ENCODE measurements at places on chromosomes 5 and 9. TPM values are rescaled to one million over a fixed set of nuclear protein-coding genes. Genes with fewer than 3 reads are reported as not detected.

- peak; percentile 34 for DNase-seq
Observed at GRCh38 chr9:134449180-134449916, 123.1 kb downstream of the RXRA start.

DNA sequence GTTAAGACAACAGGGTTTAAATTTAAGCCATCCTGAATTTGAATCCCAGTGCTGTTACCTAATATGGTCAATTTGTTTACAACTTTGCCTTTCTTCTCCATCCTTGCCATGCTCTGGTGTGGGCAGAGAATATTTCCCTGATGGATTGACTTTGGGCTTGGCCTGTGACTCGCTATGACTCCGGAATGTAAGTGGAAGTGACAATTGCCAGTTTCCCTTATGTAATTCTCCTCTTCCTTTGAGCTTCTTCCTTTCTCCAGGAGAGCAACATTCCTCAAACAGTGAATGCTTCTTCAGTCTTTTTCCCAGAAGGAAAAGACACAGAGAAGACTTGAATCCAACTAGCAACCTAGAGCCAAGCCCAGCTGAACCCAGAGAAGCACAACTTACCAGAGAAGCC is 159.1 kb downstream of the LURAP1L start:
- DNase-seq = no peak

DNA sequence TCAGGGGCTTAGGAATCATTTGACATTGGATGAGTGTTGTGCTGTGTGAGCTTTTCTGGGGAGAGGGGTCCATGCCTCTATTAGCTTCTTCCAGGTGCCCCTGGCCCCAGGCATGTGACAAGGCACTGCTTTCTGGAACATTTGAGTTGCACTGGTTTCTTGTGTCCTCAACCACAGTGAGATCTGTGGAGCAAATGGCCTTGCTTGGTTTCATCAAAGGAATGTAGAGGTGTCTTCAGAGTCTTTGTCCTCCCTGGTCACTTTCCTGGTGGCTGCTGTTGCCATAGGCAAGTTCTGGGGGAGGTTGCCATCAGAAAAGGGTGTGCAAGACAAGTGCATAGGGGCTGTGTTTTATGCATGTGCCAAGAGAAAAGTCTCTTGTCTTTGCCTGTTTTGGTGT is 157.5 kb downstream of the MACROH2A1 start:
- DNase-seq = no peak

- no peak for DNase-seq
Observed at GRCh38 chr5:34697308-34698108, 41.4 kb downstream of the RAI14 start.

DNA sequence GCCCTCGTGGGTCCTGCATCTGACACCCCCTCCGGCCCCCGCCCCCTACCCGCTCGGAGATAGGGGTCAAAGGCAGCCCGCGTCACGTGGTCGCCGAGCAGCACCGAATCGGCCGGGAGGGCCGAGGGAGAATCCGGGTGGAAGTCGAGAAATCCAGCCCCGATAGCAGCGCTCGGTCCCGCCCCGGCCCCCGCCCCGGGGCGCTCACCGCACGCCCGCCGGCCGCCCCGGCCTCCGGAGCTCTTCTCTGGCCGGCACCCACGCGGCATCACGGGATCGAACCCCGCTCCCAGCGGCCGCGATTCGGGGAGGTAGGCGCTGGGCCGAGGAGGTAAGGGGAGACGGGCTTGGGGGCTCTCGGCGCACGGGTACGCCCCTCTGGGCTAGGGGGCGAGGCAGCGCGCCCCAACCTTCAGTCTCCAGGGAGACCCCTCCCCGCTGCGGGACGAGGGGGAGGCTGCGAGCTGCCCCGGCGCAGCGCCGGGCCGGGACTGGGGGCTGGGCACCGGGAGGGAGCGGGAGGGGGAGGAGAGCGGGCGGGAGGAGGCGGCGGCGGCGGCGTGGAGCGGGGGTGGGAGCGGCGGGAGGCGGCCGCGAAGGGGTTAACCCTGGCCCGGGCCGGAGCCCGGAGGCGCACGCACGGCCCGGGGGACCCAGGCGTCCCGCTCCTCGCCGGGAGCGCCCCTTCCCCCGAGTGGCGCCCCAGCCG is 22.1 kb upstream of the NDST1 start:
- DNase-seq = no peak

- DNase-seq = no peak
Observed at GRCh38 chr9:106035806-106036205, 341.5 kb downstream of the TMEM38B start.

- no peak for DNase-seq
Observed at GRCh38 chr9:124858330-124859046, 3.3 kb downstream of the RPL35 start.

DNA sequence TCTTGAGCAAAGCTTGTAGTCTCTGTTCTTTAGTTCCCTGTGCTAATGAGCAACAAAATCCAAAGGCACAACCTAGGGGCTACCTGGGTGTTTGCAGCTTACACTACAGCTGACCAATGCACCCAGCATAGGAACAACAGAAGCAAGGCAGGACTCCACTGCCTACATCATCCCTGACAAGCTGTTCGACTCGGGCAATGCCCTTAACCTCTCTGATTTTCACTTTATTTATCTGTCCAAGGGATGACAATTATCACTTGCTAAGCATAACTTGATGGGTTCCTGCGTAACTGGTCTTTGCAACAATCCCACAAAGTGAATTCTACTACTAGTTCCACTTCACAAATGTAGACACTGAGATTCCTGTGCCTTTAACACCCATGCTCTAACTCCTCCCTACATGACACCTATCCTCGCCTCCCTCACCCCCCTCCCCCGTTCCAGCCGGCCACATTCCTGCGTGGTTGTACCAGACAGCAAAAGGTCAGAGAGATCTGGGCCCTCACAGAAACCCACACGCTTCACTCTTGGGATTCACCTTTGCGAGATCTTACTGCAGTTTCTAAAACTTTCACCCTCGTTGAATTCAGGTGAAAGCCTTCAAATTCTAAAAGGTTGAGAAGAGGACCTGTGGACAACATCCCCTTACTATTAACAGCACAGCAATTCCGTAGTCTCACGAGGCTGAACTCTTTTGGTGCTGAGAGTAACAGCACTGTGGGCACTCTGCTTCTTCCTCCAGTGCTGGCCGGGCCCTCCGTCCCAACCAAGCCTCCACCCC is 995 bp downstream of the IPPK start:
- DNase-seq = no peak

DNA sequence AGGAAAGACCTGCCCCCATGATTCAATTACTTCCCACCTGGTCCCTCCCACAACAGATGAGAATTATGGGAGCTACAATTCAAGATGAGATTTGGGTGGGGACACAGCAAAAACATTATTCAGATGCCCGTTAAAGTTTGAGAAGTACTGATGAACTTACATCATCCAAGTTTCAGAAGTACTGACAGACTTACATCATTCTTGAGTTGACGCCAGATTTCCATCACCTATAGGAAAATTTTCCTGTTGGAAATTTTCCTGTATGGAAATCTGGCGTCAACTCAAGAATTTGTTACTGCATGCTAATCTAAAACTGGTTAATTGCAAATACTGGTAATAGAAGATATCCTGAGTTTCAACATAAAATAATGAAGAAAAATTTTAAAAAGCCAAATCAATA is 975.9 kb downstream of the MAT2B start:
- no peak for DNase-seq

DNA sequence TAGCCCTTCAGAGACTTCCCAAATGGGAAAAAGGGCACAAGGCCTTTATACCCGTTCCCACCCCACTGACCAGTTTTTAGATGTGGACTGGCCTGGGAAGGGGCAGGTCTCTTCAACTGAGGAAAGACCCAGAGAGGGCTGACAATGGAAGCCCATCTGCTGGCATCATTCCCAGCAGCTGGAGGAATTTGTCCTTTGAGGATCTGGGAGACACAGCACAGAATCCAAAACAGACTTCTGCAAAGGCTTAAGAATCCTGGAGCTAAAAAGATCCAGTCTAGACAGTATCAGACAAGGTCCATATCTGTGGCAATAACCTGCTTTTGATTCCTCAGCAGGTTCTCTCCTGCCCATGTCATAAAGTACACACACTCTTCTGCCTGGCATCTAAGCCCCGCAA is 329.2 kb downstream of the TMEM167A start:
- DNase-seq = no peak

DNA sequence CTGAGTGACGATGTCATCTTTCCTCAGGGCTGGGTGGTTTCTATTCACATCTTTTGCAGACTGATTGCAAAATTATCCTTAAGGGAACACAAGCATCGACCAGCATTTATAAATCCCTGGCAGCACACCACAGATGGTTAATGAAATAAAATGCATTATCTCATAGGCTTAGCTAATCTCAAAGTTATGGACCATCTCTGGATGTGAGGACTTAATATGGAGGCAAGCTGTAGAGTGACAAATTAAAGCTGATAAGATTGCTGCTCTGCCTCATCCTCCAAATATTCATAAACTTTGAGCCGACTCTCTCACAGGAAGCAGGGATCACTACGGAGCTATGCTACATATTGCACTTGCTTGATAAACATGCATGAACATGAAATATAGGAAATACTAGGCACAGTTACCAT is 663.2 kb upstream of the RGMB start:
- no peak for DNase-seq

GRCh38 chr9:6051511-6051950 is 36.1 kb upstream of the RANBP6 start:
- peak; percentile 75 for DNase-seq

- no peak for DNase-seq
Observed at GRCh38 chr9:6877671-6878161, 119.9 kb downstream of the KDM4C start.

DNA sequence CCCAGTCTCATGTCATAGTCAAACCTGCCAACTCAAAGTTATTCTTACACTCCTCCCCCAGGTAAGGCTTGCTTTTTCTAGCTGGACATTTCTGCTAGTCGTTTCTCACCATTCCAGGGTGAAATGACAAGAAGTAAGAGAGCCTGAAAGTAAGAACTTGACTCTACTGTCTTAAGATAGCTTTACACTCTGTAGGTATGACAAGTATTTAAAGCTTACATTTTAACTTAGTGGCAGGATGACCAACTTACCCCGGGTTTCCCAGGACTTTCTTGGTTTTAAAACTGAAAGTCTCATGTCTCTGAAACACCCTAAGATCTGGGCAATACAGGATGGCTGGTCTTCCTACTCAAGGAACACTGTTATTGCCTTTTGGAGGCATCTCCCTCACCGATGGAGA is 67.5 kb upstream of the PIK3R1 start:
- no peak for DNase-seq

The RNF183 gene
- total RNA-seq = not detected

The RNF208 gene
- total RNA-seq = 10.7 TPM

The CTNND2 gene
- total RNA-seq = 0.13 TPM

The WDR38 gene
- total RNA-seq = not detected

The RPL35 gene
- 2,695 TPM for total RNA-seq

The GRM6 gene
- total RNA-seq = not detected

The LEAP2 gene
- total RNA-seq = 1.5 TPM

The PRSS3 gene
- total RNA-seq = 0.98 TPM

The CTSV gene
- total RNA-seq = 0.21 TPM

Data from GM12878 (cell line).